NCI-H187 (cell line): ENCODE measurements at places on chromosomes 13 and 19.

- no peak for DNase-seq
Observed at GRCh38 chr19:5632657-5633056, 9.8 kb downstream of the SAFB start.

DNA sequence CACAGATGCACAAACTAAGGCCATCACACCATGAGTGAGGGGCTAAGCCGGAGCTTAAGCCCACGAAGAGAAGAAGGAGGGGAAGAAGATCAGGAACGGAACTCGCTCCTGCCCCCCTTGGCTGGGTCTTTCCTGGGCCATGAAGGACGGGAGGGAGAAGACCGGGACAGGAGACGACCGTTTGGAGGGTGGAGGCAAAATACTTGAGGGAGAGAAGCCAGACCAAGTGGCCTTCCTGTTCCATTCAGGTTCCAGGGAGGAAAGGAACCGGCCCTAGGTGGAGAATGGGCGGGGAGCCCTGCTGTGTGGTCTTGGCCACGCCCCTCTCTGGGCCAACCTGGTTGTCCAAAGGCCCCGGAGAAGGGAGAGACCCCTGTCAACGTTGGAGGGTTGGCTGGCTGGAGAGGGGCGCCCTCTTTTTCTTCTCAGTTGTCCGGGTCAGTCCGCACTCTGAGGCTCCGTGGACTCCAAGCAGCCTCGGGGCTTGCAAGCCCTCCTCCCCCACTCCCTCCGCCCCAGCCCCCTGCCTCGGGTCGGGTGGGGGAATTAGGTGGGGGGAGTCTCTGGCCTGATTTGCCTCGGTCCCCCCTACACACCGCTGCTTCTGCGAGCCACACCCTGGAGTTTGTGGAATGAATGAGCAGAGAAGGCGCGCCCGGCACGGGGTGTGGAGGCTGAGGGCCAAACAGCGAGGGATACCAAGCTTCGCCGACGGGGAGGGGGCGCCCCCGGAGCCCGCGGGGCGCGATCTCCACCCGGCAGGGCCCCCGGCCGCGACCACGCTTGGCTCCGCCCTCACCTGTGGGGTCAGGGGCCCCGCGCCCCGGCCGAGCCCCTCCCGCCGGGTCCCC, 757 bp downstream of the FBN3 start:
- no peak for DNase-seq

DNA sequence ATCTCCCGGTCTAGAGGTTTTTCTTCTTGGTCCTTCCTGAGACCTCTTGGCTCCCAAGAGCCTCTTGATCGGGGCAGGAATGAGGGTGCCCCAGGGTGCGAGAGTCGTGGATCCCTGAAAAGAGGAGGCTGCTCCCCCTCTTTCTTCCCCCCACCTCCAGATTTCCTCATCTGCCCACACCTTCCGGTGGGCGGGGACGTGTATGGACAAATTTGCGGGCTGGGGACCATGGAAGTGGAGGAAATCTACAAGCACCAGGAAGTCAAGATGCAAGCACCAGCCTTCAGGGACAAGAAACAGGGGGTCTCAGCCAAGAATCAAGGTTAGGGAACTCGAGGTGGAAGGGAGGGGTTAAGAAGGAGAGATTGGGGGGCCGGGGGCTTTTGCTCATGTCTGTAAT, at the start of gene MCEMP1:
Gene MCEMP1 (plus strand): TSS at position 237 of the 400 bp plus-strand sequence. CDS start 31 bp downstream, at position 268.
- no peak for DNase-seq

DNA sequence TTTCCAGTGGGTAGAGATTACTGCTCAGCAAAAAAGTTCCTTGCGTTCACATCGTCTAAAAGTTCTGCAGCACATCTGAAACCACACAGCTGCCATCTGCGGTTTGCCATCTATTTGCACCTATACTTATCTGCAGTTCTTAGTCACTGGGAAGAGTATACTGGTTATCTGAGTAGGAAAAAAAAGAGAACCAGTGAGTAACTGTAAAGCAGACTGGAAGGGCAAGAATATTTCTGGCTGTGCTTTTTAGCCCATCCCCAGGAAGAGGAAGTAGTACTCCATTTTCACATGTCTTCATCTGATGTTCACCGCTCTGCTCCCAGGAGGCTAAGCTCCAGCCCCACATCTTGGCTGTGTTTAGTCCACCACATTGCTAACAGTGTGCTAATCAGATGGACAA, 35.6 kb downstream of the EFNB2 start:
- no peak for DNase-seq

GRCh38 chr19:33906578-33907335, 110.1 kb downstream of the KCTD15 start:
- no peak for DNase-seq

GRCh38 chr13:34307607-34308006, 489.7 kb downstream of the RFC3 start:
- no peak for DNase-seq

- no peak for DNase-seq
Observed at GRCh38 chr13:112697756-112698655, 8.2 kb downstream of the ATP11A start.

DNA sequence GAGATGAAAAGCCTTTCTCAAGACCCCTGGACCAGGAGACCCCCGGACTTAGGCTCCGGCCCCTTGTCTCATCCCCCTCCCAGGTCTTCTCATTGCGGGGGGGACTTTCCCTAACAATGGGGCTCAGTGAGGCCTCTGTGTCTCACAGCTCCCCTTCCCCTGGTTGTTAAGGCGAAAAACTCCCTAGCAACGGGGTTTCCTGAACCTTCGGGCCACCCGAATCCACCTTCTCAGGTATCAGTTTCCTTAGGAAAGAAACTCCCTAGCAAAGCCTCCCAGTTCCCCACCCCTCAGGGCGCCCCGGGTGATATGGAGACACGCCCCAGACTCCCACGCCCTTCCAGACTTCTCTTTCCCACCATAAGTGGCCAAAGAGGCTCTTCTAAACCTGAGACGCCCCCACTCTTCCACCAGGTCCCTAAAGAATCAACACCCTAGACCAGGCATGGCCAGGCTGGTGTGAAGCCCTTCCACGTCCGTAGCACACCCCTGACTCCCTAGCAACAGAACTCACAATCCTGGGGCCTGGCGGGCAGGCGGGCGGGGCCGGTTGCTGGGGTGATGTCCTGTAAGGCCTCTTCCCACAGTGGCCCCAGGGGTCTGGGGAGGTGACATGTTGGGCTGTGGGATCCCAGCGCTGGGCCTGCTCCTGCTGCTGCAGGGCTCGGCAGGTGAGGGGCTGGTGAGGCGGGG, at the start of gene TMEM190:
Gene TMEM190 (plus strand): TSS at position 586 of the 693 bp plus-strand sequence. CDS start 28 bp downstream, at position 614.
- no peak for DNase-seq

DNA sequence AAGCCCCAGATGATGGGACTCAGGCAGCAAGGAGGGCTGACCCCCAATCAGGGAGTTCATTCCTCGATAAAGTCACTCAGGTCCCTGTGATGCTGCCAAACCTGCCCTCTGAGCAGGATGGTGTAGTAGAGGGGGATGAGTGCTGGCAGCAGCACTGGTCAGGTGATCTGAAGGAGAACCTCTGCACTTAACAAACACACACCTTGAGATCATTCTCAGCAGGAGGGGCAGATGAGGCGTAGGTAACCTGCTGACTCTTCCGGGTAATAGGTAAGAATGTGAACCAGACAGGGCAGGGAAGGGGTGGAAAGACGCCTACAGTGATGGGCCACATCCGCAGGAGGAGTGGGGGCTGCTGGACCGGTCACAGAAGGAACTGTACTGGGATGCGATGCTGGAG, 3.2 kb downstream of the ZNF446 start:
- no peak for DNase-seq

GRCh38 chr13:106551350-106551749, 15.9 kb upstream of the EFNB2 start:
- no peak for DNase-seq

DNA sequence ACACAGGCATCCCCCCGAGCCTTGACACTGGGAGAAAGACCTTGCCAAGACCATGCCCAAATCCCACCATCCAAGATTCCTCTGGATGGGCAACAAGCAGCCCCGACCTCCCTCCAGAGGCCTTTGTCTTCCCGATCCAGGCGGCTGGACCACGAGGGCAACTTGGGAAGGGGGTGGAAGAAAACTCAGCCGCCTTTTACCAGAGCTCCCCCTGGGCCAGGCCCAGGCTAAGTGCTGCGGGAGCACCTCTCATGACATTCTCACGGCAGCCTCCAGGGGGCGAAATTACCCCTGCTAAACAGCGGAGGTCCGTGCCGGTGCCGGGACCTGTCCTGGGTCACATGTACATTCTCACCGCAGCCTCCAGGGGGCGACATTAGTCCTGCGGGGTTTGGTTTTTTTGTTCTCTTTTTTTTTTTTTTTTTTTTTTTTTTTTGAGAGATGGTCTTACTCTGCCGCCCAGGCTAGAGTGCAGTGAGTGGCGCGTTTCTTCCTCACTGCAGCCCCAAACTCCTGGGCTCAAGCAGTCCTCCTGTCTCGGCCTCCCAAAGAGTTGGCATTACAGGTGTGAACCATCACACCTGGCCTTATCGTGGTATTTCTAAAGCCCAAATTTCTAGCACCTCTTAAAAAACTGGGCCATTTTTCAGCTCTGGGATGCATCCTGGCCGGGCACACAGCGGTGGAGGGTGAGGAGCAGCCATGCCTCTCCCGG, 2.1 kb upstream of the RSPH6A start:
- peak; percentile 94 for DNase-seq

- DNase-seq = no peak
Observed at GRCh38 chr19:34145741-34146202, 26.5 kb upstream of the LSM14A start.

DNA sequence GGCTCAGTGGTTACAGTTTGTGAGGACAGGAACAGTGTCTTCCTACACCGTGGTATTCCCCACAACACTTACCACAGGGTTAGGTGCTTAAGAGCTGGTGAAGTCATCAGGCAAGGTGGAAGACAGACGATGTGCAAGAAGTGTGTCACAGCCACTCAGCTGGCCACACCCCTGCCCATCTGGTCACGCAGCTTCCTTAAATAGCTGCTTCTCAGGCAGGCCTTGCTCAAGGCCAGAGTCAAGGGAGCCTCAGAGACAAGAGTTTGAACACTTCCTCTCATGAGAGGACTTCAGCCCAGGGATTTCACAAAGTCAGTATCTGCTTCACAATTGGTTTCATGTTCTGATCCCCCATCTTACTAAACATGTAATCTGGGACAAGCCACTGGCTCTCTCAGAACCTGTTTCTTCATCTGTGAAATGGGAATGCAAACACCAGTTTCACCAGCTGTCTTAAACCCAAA, 80.3 kb upstream of the FRY start:
- no peak for DNase-seq

DNA sequence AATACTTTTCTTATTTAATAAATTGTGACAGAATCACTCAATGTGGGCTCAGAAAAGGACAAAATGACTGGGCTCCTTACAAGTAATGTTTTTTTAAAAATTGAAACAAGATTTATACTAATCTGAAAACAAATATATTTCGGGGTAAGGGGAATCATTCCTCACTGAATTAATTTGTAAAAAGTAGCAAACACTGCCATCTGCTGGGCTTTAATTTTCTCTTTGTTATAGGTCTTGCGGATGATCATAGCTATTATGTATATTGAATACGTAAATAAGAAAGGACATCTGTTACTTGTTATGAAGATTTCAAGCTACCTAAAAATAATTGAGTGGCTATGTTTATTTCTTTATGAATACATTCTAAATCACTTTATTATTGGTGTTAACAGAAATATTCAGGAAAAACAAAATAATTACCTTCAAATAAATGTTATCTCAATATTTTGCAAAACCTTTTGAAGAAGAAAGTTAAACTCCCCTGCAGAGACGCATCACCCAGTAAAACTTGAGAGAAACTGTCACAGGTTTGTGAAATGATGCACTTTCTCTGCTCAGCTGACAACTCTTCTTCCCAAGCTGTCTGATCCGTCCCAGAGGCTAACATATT, 17.8 kb upstream of the ENOX1 start:
- DNase-seq = peak; percentile 16

DNA sequence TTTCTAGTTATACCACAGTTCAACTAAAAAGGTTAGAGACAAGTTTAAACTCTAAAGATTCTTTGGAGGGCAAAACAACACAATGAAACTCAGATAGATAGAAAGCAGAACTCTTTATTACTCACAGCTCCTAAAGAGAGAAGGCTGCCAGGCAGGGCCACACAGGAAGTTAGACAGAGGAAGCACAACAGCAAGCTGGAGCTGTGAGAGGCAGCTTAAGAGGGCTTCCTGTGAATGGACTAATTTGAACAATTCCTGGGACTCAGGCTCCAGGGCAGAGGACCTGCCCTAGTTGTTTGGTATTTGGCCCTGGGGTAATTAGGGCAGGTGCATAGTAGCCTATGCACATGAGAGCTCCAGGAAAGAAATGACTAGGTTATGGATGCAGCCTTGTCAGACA, 803.6 kb downstream of the DIAPH3 start:
- DNase-seq = no peak

GRCh38 chr19:54332149-54332548, 6.8 kb downstream of the LILRA4 start:
- no peak for DNase-seq

DNA sequence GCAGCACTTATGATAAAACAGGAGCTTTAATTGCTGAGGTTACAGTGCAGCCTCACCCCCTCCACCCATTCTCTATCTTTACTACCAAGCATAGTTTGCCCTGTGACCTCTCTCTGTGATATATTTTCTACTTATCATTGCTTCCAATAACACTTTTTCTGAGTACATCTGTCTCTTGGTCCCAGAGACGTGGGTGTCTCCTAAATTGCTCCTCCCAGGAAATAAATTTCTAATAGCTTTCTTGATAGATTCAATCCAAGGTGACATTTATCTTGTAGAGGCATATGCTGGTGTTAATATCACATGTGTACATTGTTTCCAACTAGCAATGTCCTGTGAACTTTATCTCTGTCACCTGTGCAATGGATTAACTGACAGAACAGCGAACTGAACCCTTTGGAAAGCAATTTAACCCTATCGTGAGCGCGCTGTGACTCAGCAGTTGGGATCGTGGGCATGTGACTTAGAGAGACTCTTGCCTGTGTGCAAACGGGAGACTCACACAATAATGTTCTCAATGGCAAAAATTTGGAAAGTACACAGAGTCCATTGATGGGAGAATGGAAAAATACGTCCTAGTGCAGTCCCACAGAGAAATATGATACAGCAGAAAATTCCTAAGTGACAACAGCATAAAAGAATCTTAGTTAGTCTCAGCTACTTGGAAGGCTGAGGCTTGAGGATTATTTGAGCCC, 7.0 kb upstream of the MAP2K2 start:
- DNase-seq = no peak

DNA sequence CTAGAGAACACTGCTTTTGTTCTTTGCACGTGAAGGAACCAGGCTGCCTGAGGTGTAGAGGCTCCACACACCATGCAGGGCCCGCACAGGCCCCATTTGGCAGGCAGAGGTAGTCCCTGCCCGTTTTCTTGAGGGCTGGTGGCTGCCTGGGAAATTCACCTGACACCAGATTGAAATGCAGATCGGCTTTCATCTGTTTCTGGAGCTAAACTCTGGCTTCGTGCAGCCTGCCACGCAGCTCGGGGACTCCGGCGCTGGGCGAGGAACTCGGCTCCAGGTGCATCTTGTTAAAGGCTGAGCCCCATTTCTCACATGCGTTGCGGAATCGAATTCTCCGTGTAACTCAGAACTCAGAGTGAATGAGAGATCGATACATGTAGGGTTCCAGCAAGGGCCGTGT, 37.7 kb downstream of the ATP11A start:
- DNase-seq = no peak

- no peak for DNase-seq
Observed at GRCh38 chr13:49679246-49679645, 12.0 kb downstream of the EBPL start.
